Panc1 (cell line): ENCODE measurements at places on chromosomes 3 and 15. TPM values are rescaled to one million over a fixed set of nuclear protein-coding genes. Genes with fewer than 3 reads are reported as not detected.

DNA sequence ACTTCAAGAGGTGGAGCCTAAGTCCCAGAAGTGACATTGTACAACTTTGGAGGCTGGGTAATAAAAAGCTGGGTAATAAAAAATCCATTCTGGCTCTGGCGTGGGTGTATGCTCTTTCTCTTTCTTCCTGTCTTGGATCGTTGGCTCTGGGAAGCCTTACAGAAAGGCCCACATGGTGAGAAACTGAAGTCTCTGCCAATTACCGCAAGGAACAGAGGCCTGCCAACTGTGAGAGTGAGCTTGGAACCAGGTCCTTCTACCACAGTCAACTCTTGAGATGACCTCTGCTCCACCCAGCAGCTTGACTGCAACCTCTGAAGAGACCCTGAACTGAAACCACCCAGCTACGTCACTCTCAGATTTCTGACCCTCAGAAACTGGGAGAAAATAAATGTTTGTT, 51.0 kb downstream of the NR2F2 start:
- H3K4me1 ChIP-seq = no peaks in the 10 kb centered on the region
- no peak for DNase-seq
- H3K4me3 ChIP-seq = no peak overlapping the region
- H3K27ac ChIP-seq = no peak overlapping the region
- peaks cover 2% of the 10 kb centered on the region; the same call in 1 of the 2 replicates for H3K27me3 ChIP-seq
- H3K36me3 ChIP-seq = no peaks in the 10 kb centered on the region

GRCh38 chr15:73683777-73684580, at the start of gene CD276:
Gene CD276 (plus strand): TSS chr15:73684383. CDS start chr15:73699640, 15,257 bp downstream.
- peak within 1 kb of the TSS; percentile 90 for H3K27ac ChIP-seq
- DNase-seq = no peak
- H3K36me3 ChIP-seq = no peaks in the 10 kb centered on the region
- H3K27me3 ChIP-seq = no peaks in the 10 kb centered on the region
- H3K4me1 ChIP-seq = peaks cover 19% of the 10 kb centered on the region

DNA sequence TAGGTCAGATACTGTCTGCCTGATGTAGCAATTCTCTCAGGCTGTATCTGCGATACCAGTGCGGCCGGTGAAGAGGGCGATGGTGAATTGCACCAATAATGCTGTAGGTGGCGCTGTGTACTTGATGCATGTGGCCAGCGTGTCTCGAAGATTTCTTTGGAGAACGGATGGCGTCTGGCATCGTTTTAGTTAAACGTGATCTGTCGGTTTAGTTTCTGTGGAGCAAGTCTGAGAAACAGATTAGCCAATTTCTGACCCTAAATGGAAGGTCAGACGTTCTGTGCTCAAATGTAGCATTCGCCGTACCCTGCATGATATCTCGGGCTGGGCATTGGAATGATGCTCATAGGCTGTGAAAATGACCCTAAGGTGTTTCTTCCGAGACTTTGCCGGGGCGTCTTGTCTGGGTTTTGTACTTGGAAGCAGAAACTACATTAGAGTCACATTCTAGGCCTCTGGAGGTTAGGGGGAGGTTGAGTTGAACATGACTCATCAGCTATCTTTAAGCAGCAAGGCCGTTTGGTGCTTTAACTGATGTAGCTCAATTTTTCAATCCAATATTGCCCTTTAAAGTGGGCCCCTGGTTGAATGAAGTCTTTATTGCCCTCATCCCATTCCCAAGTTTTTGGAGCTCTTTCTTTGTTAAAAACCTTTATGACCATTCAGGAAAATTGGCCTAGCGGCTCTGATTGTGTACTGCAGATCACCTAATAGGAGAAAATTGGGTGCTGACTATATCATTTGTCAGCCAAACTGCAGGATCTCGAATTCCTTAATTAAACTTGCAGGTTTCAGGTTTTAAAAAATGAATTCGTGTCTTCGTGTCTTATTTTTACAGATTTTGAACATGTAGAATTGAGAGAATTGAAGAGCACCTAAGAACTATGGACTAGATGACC, 80.0 kb downstream of the SQOR start:
- no peaks in the 10 kb centered on the region for H3K36me3 ChIP-seq
- no peak for DNase-seq
- H3K27ac ChIP-seq = no peak overlapping the region
- no peaks in the 10 kb centered on the region for H3K27me3 ChIP-seq
- no peak overlapping the region for H3K4me3 ChIP-seq
- no peaks in the 10 kb centered on the region for H3K4me1 ChIP-seq

GRCh38 chr15:22936577-22937472, 43.3 kb downstream of the CYFIP1 start:
- DNase-seq = no peak
- no peaks in the 10 kb centered on the region for H3K27me3 ChIP-seq
- no peak overlapping the region for H3K4me3 ChIP-seq
- no peak overlapping the region for H3K27ac ChIP-seq

GRCh38 chr3:76024640-76025039, 239.3 kb upstream of the ZNF717 start:
- no peaks in the 10 kb centered on the region for H3K4me1 ChIP-seq
- no peak overlapping the region for H3K4me3 ChIP-seq
- H3K36me3 ChIP-seq = no peaks in the 10 kb centered on the region
- no peaks in the 10 kb centered on the region for H3K27me3 ChIP-seq

GRCh38 chr15:63436341-63436740, 54.7 kb upstream of the CA12 start:
- no peaks in the 10 kb centered on the region for H3K27me3 ChIP-seq
- H3K27ac ChIP-seq = no peak overlapping the region
- no peaks in the 10 kb centered on the region for H3K36me3 ChIP-seq
- H3K4me1 ChIP-seq = no peaks in the 10 kb centered on the region
- no peak for DNase-seq

DNA sequence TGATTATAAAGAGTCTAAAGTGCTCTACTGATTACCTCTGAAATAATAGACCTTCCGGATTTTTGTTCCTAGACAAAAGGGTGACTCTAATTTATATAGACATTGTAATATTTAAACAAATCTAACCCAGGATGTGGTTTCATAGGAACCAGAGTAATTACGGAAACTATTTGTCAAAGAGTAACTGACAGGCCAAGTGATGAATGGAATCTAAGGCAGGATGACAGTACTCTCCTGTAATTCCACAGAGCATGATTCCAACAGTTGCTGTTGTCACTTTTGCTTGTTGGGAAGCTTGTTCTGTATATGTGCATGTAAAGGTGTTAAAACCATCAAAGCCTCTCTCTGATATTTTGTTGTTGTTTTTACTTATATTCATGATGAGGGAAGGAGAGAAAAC, 1141.0 kb downstream of the IGSF11 start:
- no peaks in the 10 kb centered on the region for H3K27me3 ChIP-seq
- no peak overlapping the region for H3K27ac ChIP-seq
- no peaks in the 10 kb centered on the region for H3K36me3 ChIP-seq
- H3K4me1 ChIP-seq = no peaks in the 10 kb centered on the region
- H3K4me3 ChIP-seq = no peak overlapping the region

- no peaks in the 10 kb centered on the region for H3K36me3 ChIP-seq
- no peak for DNase-seq
- H3K27me3 ChIP-seq = no peaks in the 10 kb centered on the region
- H3K4me1 ChIP-seq = no peaks in the 10 kb centered on the region
Measured at GRCh38 chr3:110027446-110028080, 690.2 kb upstream of the DPPA4 start.

- no peak overlapping the region for H3K4me3 ChIP-seq
- no peaks in the 10 kb centered on the region for H3K4me1 ChIP-seq
Measured at GRCh38 chr15:43067717-43068461, 37.9 kb downstream of the UBR1 start.

- no peak for DNase-seq
- H3K4me3 ChIP-seq = no peak overlapping the region
- no peaks in the 10 kb centered on the region for H3K27me3 ChIP-seq
- H3K27ac ChIP-seq = no peak overlapping the region
- H3K4me1 ChIP-seq = peaks cover 22% of the 10 kb centered on the region
Measured at GRCh38 chr15:84915606-84915958, 31.1 kb downstream of the SLC28A1 start.

- H3K4me3 ChIP-seq = no peak overlapping the region
- H3K4me1 ChIP-seq = no peaks in the 10 kb centered on the region
- no peak overlapping the region for H3K27ac ChIP-seq
- no peaks in the 10 kb centered on the region for H3K36me3 ChIP-seq
- H3K27me3 ChIP-seq = no peaks in the 10 kb centered on the region
Measured at GRCh38 chr3:112308151-112308911, 14.3 kb upstream of the SLC9C1 start.

DNA sequence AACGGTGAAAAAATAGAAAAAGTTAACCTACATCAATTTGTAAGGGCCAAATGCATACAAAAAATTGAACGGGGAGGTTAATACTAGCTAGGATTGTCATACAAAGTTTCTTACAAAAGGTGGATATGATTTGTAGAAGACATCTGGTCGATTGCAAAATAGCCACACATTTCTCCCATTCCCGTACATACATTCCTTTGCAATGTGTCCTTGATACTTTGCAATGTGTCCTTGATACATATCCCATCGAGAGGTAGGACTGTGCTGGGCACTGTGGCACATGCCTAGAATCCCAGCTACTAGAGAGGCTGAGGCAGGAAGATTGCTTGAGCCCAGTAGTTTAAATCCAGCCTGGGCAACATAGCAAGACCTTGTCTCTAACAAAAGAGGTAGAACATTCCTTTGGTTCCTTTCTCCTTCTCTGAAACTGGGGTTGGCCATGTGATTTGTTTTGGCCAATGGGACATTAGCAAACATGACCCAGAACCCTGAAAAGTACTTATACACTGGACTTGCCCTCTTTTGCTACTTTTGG, 9.5 kb downstream of the TTBK2 start:
- no peaks in the 10 kb centered on the region for H3K27me3 ChIP-seq
- peaks cover 10% of the 10 kb centered on the region; the same call in 1 of the 2 replicates for H3K4me1 ChIP-seq
- H3K27ac ChIP-seq = no peak overlapping the region
- no peak for DNase-seq

- no peak for DNase-seq
- no peak overlapping the region for H3K27ac ChIP-seq
- no peak overlapping the region for H3K4me3 ChIP-seq
- no peaks in the 10 kb centered on the region for H3K27me3 ChIP-seq
- no peaks in the 10 kb centered on the region for H3K36me3 ChIP-seq
- H3K4me1 ChIP-seq = no peaks in the 10 kb centered on the region
Measured at GRCh38 chr3:31421314-31422048, 111.2 kb upstream of the STT3B start.

- H3K4me1 ChIP-seq = no peaks in the 10 kb centered on the region
- H3K36me3 ChIP-seq = no peaks in the 10 kb centered on the region
- H3K4me3 ChIP-seq = no peak overlapping the region
- no peak for DNase-seq
Measured at GRCh38 chr3:156764751-156765150, 61.4 kb upstream of the LEKR1 start.

DNA sequence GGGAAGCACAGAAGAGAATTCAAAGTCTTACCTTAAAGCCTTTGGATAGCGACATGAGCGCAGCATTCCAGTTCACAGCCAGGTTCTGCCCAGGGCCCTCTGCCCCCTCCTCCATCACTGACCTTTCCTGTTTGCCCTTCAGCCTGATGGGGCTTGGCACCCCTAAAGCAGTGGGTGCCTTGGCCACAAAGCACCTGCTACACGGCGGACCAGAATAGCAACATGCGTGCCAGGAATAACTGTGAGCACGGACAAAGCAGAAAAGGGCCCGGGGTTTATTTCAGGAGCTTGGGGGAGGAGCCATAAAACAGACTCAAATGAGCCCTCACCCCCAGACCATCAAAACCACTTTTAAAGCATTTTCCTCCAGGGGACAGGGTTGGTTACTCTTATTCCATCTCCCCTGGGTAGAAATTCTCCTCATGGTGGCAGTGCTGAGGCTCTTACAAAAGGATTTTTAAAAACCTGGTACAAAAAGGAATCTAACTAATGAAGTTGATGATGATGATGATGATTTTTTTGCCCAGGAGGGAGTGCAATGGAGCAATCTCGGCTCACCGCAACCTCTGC, 135.4 kb downstream of the KLF13 start:
- no peaks in the 10 kb centered on the region for H3K27me3 ChIP-seq
- DNase-seq = no peak
- no peak overlapping the region for H3K4me3 ChIP-seq
- no peaks in the 10 kb centered on the region for H3K36me3 ChIP-seq
- no peaks in the 10 kb centered on the region for H3K4me1 ChIP-seq

GRCh38 chr15:40873694-40874561, at the start of gene RHOV:
Gene RHOV (minus strand): TSS chr15:40874234. CDS start chr15:40874139, 95 bp downstream.
- no peak within 1 kb of the TSS for H3K27ac ChIP-seq
- peak within 1 kb of the TSS; percentile 51 for H3K4me3 ChIP-seq
- H3K4me1 ChIP-seq = peaks cover 4% of the 10 kb centered on the region; the same call in 1 of the 2 replicates
- no peaks in the 10 kb centered on the region for H3K27me3 ChIP-seq
- no peak for DNase-seq

DNA sequence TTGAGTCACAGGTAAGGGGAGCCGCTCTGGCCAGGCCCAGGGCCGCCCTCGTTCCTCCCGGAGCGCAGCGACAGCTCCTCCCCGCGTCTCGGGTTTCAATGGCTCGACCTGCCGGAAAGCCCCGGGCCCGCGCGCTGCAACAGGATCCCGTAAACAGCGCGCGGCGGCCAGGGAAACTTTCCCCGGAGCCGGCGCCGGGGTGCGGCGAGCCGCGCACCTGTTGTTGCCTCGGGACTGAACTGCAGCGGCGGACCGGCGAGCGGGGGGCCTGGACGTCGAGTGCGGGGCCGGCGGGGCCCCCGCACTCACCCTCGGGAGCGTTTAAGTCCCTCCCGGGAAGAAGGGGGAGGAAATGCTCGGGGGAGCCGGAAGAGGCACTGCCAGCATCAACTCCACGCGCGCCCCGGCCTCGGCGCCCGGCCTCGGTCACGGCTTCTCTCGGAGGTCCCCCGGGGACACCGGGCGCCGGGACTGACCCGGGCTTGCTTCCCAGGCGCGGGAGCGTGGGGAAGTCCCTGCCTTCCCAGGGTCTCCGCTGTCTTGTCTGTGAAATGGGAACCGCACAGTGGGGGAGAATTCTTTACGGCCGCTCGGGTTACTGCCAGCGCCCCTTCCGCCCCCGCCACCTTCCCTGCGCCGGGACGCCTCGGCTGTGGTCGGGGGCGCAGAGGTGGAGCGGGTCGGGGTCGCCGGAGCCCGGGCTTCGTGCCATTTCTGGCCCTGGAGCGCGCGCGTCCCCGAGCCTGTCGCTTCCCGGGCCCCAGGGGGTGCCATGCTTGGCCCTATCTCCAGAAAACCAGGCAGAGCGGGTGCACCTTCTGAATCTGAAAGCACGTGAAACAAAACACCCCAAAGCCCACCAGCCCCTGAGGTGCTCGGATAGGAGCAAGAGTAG, 7.5 kb upstream of the PGPEP1L start:
- no peaks in the 10 kb centered on the region for H3K27me3 ChIP-seq
- no peak for DNase-seq
- peak overlapping the region; percentile 64 for H3K4me3 ChIP-seq
- peak overlapping the region; percentile 81 for H3K27ac ChIP-seq
- no peaks in the 10 kb centered on the region for H3K36me3 ChIP-seq

GRCh38 chr3:30400926-30401325, 205.5 kb upstream of the TGFBR2 start:
- no peak overlapping the region for H3K4me3 ChIP-seq
- H3K27ac ChIP-seq = no peak overlapping the region
- no peak for DNase-seq
- H3K36me3 ChIP-seq = no peaks in the 10 kb centered on the region
- no peaks in the 10 kb centered on the region for H3K27me3 ChIP-seq
- no peaks in the 10 kb centered on the region; the same call in 1 of the 2 replicates for H3K4me1 ChIP-seq

Gene SERINC4
- not detected for total RNA-seq

Gene HCLS1
- total RNA-seq = 0.85 TPM

Gene CFAP100
- not detected for total RNA-seq

Gene CLRN1
- total RNA-seq = not detected

Gene TPRG1
- total RNA-seq = not detected

Gene FMN1
- total RNA-seq = 3.9 TPM

Gene KLF15
- 0.10 TPM for total RNA-seq

Gene CEMIP
- 0.46 TPM for total RNA-seq

Gene ADGRG7
- not detected for total RNA-seq

Gene CCR9
- total RNA-seq = not detected

Gene BTBD1
- total RNA-seq = 88.4 TPM

Gene UACA
- 303 TPM for total RNA-seq

Gene GOLGA6A
- total RNA-seq = 0.05 TPM

Gene MYLK
- 29.7 TPM for total RNA-seq
